ENCODE measurements at places on chromosomes 1 and 21.

DNA sequence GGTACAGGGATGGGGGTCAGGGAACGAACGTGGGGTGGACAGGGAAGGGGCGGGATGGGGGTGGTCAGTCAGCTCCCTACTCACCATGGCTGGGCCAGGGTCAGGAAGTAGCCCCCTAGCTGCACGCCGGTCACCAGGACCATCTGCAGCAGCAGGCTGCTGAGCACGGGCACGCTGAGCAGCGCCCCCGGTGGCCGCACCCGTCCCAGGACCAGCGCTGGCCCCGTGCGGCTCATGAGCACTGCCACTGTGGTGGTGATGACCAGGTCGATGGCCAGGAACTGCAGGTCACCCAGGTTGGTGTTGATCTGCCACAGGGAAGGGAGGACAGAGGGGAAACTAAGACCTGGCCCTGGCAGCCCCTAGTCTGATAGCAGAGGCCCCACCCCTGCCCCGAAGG is 6.5 kb upstream of the MFAP2 start:
- no peak for DNase-seq

GRCh38 chr1:1942753-1943656 is 23.9 kb upstream of the TMEM52 start:
- DNase-seq: no peak

GRCh38 chr1:12153181-12153785 is 13.5 kb upstream of the TNFRSF1B start:
- no peak for DNase-seq

GRCh38 chr1:29849038-29849750 is 612.9 kb downstream of the PTPRU start:
- no peak for DNase-seq

DNA sequence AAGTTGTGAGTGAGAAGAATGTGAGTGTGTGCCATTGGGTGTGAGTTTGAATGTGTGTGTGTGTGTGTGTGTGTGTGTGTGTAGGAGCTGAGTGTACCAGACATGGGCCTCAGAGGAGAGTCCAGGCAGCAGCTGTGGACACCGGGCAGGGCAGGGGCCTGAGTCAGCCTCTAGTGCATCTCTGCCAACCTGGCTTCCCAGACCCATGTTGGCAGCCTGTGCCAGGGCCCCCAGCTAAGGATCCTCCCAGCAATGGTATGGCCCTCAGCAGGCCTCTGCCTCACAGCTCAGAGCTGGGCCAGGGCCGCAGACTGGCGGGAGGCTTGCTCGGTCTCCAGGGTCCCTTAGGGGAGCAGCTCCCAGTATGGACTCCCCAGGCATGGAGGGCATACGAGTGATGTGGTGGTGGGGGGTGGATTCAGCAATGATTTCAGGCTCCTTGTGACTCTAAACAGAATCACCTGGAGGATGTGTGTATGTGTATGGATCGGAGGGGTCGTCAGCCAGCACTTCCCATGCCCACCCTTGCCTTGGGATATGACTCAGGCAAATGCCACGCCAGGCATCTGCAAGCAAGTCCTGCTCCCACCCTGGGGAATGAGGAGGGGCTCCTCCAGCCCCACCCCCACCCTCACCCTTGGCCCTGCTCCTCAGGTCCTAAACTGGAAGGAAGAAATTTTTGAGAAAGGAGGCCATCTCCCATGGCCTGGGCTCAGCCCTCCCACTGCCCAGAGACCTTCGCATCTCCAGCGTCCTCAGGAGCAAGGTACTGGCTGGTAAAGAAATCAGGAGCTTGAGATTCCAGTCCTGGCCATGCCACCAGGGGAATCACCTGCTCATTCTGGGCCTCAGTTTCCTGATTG is 1.8 kb upstream of the FOXO6 start:
- no peak for DNase-seq

DNA sequence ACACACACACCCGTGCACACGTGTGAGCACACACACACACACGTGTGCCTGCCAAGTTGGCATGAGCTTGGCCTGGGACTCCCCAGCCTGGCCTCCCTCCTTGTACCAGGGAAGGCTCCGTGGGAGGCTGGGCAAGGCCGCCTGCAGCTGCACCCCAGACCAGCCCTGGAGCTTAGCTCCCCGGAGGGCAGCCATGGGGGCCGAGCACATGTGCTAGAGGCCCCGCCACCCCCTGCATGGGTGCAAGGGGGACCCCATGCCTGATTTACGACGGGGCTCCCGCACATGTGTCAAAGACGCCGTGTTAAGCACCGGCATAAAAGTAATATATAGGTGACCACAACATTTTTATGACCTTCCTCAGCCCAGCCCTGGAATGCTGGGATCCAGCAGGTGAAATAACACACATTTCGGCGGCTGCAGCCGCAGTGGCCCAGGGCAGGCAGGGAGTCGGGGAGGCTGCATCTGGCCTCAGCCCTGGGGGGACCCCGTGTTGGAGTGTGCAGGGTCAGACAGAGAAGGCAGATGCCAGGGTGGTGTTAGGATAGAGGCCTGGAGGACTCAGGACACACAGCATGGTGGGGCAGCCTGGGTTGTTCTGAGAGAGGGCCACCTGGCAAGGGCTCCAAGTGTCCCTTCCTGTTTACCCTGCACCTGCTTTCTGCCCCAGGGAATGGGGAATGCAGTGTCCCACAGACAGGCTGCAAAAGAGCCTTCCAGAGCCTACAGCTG is 56.3 kb downstream of the WNT9A start:
- DNase-seq: no peak

GRCh38 chr1:244807138-244807537 is 28.3 kb upstream of the COX20 start:
- no peak for DNase-seq

DNA sequence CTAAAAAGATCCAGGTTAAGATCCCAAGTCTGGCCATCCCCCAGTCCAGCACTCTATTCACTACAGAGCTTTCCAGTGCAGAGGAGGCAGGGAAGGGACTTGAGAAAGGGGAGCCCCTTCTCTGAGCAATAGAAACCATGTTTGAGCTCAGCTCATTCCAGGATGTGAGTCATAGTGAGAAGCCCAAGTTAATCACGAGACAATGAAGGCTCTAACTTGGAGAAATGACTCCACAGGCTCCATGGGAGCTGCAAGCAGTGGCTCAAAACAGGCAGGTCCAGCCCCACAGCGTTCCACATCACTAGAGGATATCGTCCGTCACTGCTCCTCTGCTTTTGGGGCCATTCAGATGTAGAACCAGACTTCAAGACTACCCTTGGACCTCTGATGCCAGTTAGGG is 59.1 kb downstream of the CAMK2N1 start:
- DNase-seq: no peak

GRCh38 chr1:98940722-98941079 is 64.0 kb downstream of the PLPPR5 start:
- DNase-seq: no peak

DNA sequence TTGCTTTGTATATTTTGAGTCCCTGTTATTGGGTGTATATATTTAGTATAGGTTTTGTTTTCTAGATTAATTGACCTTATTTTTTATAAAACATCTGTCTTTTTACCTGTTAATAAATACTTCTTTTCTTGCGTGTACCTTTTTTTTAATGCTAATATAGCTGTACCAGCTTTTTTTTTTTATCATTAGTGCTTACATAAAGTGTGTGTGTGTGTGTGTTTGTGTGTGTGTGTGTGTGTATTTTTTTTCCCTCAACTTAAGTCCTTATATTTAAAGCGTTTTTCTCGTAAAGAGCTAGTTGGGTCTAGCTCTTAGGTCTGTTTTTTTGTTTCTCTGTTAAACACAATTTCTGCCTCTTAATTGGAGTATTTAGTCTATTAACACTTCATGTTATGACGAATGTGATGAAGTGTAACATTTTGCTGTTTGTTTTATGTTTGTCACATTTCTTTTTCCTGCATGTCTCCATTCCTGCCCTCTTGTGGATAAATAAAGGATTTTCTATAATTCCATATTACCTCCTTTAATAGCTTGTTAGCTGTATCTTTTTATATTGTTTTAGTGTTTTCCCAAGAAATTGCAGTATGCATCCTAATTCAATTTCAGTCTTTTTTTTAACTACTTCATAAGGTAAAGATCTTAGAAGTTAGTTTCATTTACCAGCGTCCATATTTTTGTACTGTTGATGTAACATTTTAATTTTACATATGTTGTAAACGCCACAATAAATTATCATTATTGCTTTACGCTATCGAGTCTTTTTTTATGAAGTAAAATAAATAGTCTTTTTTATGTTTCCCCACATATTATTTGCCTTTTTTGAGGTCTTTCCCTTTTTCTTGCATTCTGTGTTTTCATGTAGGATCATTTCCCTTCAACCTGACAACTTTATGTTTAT is 4.3 kb downstream of the PRMT2 start:
- no peak for DNase-seq

GRCh38 chr1:41954533-41954944 is 35.8 kb upstream of the HIVEP3 start:
- no peak for DNase-seq

GRCh38 chr1:226223157-226223785 is at the start of gene MIXL1:
MIXL1 (plus strand) TSS chr1:226223664; CDS start chr1:226223682, 18 bp downstream.
- DNase-seq: no peak

DNA sequence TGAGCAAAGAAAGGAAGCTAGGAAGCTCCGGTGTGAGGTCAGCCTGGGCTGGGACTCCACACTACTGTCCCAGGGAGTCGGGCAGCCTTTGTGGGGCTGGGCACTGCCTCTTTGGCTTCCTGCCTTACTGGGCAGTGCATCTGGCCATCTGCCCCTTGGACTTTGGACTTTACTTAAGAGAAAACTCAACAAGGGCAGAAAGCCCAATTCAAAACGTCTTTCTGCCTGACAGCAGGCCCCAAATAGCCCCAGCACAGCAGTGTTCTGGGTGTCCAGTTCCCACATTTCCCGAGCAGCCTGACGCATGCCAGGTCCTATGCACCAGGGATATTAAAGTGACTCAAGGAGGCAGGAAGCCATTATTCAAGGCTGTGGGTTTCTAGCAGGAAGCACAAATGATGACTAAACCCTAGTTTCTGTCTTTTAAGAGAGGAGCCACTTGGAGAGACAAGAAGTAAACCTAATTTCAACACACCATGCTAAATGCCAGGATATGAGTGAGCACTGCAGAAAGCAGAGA is 37.9 kb upstream of the EDEM3 start:
- DNase-seq: no peak

- no peak for DNase-seq
These were observed 18.1 kb downstream of the USP48 start for GRCh38 chr1:21764615-21765423.

DNA sequence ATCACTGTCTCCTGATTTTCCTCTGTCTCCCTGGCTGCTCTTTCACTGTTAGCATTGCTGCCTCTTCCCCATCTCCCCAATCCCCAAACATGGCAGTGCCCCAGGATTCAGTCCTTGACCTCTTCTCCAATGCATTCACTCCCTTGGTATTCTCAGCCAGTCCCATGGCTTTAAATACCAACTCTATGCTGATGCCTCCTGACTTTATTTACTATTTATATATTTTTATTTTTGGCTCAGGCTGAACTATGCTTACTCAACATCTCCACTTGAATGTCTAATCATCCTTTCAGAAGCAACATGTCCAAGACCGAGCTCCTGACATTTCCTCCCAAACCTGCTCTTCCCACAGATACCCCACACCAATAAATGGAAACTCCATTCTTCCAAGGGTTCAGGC is 26.3 kb downstream of the NMNAT2 start:
- no peak for DNase-seq

- DNase-seq: no peak
These were observed 37.9 kb downstream of the GNG12 start for GRCh38 chr1:67795179-67795912.

GRCh38 chr21:35438643-35439404 is 389.7 kb upstream of the RUNX1 start:
- DNase-seq: no peak

DNA sequence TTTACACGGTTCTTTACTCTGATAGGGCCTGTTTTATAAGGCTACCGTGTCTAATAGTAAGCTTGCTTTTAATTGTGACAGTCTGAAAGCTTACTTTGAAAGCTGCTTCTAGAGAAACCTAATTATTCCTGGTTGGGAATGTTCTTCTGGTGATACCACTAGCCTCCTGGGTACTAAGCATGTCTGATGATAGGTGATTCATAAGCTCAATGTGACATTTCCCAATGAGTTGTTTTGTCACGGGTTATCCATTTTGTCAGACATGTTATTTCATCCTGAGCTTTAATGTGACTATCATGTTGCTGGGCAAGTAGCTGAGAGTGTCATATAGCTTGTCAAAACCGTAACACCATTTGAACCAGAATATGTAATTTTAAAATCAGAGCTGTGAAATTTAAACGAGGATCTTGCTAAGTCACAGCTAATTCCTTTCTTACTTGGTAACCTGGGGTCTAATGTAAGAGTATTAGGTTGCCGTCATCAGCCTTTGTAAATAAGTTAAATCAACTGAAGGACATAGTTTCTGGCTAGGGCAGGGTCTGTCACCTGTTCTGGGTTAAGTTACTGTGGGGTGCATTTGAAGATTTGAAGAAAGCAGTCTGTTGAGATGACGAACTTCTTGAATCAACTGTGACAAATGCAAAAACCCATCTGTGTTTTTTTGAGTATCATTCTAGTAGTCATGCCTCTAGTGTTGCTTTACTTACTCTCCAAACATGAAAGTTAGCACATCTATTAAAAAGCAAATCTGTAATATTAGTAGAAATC is 529.2 kb downstream of the USP25 start:
- no peak for DNase-seq

DNA sequence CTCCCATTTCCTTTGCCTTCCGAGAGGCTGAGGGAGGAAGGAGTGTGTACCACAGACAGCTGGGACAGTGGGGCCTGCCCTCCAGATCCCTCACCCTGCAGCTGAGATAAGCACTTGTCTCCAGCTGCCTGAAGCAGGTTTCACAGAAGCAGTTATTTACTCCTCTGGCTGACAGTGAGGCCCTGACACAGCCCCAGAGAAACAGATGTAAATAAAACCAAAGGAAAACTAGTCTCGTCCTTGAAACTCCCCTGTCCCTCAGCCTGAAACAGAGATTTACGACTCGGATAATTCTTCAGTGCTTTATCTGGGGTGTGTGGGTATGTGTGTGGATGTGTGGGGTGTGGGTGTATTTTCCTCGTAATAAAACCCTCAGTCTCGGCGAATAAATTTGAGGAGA is 181.1 kb downstream of the IGSF21 start:
- DNase-seq: no peak

DNA sequence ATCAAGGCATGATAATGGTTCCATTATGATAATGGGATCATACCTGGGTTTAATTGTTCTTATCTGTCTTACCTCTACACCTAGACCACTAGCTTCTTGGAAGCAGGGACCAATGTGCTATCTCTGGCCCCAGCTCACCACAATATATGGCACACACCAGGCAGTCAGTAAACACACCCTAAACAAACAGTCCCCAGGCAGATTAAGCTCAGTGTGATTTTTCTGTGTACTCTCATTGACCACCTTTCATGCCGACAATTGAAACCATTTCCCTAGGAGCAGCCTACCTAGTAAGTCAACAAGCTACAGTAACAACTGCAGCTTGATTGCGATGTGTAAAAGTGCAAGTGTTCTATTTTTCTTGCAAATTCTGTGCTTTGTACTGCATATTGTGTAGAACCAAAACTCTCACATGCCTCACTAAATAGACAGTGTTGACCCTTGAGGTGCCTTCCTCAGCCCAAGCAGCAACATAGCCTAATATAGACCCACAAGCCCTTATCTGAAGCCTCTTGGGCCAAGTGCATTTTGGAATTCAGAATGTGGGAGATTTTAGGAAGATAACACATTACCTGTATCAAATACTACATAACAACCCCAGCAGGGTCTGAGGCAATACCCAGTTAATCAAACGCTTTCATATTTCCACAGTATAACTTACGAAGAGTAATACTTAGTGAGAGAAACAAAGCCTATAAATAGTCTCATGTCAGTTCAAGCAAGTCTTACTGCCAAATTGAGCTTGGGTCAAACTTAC is 32.0 kb downstream of the INPP5B start:
- DNase-seq: no peak

- DNase-seq: no peak
These were observed 6.3 kb downstream of the CELF3 start for GRCh38 chr1:151710187-151710840.

GRCh38 chr21:44969066-44969670 is 29.3 kb downstream of the SLX9 start:
- DNase-seq: no peak
